Psoas muscle (tissue), 8 donors: ENCODE measurements at places on chromosomes 16 and 17. TPM values are rescaled to one million over a fixed set of nuclear protein-coding genes. Genes with fewer than 3 reads are reported as not detected.

Gene KRTAP3-2
- not detected for total RNA-seq

Gene PRDM7
- total RNA-seq: not detected

Gene USP32
- total RNA-seq: 38.6 TPM

Gene CDH13
- total RNA-seq: 29.5 TPM

- H3K27me3 ChIP-seq: no peaks in the 10 kb centered on the region
- no peak overlapping the region for H3K4me3 ChIP-seq
- H3K36me3 ChIP-seq: peaks cover 13% of the 10 kb centered on the region
- peak overlapping the region; percentile 21 for H3K27ac ChIP-seq
- no peaks in the 10 kb centered on the region for H3K4me1 ChIP-seq
Observed at GRCh38 chr17:15659663-15660062, 24.4 kb downstream of the TRIM16 start.

DNA sequence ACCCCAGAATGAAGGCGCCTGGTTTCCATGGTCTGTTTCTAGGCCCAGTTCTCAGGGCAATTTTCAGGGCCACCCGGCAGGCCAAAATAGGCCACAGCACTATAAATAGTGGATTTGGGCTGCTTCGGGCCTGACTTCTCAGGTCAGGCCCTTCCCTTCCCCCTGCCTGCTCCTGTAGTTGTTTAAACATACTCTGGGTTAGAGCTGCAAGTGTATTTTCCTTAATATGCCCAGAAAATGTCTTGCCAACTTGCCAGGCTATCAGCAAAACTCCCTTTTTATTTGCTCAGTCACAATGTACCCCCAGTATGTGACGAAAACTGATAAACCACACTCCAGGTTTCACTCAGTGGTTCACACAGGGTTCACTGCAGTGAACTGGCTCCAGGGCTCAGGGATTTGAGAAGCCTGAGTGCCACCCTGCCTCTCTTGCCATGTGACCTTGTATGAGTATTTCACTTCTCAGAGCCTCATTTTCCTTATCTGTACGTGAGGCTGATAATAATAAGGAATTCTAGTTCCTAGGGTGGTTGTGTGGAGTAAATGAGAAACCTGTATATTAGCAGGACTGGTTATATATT, 76.5 kb downstream of the GPRC5B start:
- no peaks in the 10 kb centered on the region for H3K27me3 ChIP-seq
- peak overlapping the region; percentile 91 for H3K27ac ChIP-seq
- H3K4me1 ChIP-seq: peaks cover 42% of the 10 kb centered on the region
- DNase-seq: no peak
- no peaks in the 10 kb centered on the region for H3K36me3 ChIP-seq

DNA sequence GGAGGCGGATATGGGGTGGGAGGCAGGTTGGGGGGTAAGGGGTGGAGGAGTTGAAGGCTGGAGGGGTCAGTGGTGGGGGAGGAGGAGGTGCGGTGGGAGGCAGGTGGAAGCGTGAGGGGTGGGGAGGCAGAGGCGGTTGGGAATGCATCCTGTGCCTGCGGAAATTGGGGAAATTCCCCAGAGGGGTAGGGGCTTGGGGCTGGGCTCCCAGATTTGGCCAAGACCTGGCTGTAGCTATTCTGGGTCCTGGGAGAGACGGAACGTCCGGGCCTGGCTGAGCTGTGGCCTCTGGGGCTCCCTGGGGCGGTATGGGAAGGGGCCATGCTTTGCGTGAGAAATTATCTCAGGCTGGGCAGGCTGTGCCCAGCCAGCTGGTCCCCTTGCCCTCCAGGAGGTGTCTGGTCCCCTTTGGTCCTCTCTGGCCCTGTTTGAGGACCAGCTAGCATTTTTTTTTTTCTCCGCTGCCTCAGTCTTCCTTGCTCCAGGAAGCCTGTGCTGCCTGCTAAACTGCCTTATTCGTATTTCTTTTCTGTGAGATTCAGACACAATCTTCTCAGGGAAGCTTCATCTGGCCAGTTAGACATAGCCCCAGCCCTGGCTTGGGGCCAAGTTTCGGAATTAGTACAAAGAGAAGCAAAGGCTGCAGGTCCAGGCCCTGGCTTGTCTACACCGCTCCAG, 7.3 kb upstream of the TRPV2 start:
- H3K4me1 ChIP-seq: no peaks in the 10 kb centered on the region
- peak overlapping the region; percentile 32 for H3K4me3 ChIP-seq
- H3K36me3 ChIP-seq: no peaks in the 10 kb centered on the region

GRCh38 chr16:84999857-85000480, 11.4 kb downstream of the ZDHHC7 start:
- DNase-seq: no peak
- peak overlapping the region; percentile 24 for H3K27ac ChIP-seq
- H3K4me3 ChIP-seq: no peak overlapping the region
- H3K27me3 ChIP-seq: no peaks in the 10 kb centered on the region

GRCh38 chr16:81846105-81846504, 67.0 kb downstream of the PLCG2 start:
- H3K36me3 ChIP-seq: no peaks in the 10 kb centered on the region
- no peaks in the 10 kb centered on the region for H3K4me1 ChIP-seq
- no peaks in the 10 kb centered on the region for H3K27me3 ChIP-seq
- H3K27ac ChIP-seq: no peak overlapping the region

DNA sequence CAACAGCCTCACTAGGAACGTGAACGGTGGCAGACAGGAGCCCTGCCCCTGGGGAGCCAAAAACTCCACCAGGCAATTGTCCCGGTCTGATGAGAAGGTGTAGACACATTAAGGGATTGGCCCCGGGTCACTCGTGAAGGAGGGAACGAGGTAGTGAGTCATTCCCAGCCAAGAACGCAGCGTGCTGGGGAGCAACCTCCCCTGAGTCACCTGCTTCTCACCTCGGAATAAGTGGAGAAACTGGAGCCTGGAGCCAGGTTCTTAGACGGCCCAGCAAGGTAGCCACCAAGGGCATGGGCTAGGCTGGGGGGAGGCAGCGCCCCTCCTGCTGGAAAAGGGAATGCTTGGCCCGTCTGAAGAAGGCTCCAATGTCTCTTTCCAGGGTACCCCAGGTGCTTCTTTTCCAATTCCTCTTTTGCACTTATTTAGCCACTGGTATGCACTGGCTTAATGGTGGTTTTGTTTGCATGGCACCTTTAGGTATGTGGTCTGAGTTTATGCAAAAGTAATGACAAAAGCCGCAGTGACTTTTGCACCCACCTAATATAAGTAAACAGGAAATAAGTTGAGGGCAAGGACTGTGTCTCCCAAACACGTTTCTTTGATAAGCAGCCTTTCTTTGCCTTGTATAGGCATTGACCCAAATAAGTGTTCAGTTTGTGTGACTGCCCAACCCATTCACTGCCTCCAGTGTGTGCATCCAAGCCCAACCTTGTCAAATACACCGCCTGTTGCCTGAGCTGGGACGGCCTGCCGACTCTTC, 1.8 kb upstream of the HELZ start:
- H3K4me1 ChIP-seq: peaks cover 22% of the 10 kb centered on the region
- peaks cover under 1% of the 10 kb centered on the region for H3K36me3 ChIP-seq
- no peak overlapping the region for H3K27ac ChIP-seq
- peak; percentile 25 for DNase-seq
- H3K27me3 ChIP-seq: no peaks in the 10 kb centered on the region
- H3K4me3 ChIP-seq: peak overlapping the region; percentile 90

DNA sequence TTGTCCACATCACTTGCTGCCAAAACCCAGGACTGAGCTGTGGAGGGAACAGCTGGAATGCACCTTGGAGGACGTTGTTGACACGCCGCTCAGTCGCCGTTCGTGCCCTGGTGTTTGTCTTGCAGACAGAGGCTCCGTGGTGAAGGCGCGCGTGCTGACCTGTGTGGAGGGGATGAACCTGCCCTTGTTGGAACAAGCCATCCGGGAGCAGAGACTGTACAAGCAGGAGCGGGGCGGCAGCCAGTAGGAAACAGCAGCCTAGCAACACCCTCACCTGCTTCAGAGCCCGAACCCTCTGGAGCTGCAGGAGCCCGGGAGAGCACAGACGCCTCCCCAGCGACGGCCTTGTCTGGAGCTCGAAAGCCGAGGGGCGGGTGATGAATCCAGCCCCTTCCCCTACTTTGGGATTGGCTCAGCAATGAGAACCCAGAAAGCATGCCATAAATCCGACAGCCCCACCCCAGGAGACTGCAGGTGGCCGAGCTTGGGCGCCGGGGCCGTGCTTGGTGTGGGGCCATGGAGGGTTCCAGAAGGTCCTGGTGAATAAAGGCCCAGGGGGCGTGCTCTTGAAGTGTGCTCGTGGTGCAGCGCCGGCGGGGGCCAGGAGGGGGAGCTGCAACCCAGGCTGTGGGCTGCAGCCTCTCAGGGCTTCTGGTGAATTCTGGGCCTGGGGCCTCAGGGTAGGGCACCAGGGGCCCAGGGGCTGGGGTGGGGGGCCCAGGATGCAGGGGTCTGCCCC, 470 bp upstream of the CDK3 start:
- no peaks in the 10 kb centered on the region for H3K4me1 ChIP-seq
- H3K27ac ChIP-seq: no peak overlapping the region
- H3K36me3 ChIP-seq: peaks cover 4% of the 10 kb centered on the region
- no peaks in the 10 kb centered on the region for H3K27me3 ChIP-seq
- DNase-seq: peak; percentile 58
- H3K4me3 ChIP-seq: no peak overlapping the region

GRCh38 chr16:73056448-73056847, 8.5 kb upstream of the ZFHX3 start:
- H3K4me1 ChIP-seq: peaks cover 44% of the 10 kb centered on the region
- no peaks in the 10 kb centered on the region for H3K27me3 ChIP-seq
- peak overlapping the region; percentile 88 for H3K4me3 ChIP-seq
- no peak for DNase-seq
- H3K36me3 ChIP-seq: no peaks in the 10 kb centered on the region

GRCh38 chr16:31145398-31145990, 4.4 kb downstream of the PRSS36 start:
- H3K36me3 ChIP-seq: no peaks in the 10 kb centered on the region
- H3K4me1 ChIP-seq: peaks cover 12% of the 10 kb centered on the region
- no peak for DNase-seq
- H3K27me3 ChIP-seq: peaks cover 5% of the 10 kb centered on the region
- no peak overlapping the region for H3K4me3 ChIP-seq

- DNase-seq: no peak
- H3K4me1 ChIP-seq: no peaks in the 10 kb centered on the region
- H3K36me3 ChIP-seq: no peaks in the 10 kb centered on the region
Observed at GRCh38 chr16:6864244-6864643, 468.4 kb upstream of the RBFOX1 start.

DNA sequence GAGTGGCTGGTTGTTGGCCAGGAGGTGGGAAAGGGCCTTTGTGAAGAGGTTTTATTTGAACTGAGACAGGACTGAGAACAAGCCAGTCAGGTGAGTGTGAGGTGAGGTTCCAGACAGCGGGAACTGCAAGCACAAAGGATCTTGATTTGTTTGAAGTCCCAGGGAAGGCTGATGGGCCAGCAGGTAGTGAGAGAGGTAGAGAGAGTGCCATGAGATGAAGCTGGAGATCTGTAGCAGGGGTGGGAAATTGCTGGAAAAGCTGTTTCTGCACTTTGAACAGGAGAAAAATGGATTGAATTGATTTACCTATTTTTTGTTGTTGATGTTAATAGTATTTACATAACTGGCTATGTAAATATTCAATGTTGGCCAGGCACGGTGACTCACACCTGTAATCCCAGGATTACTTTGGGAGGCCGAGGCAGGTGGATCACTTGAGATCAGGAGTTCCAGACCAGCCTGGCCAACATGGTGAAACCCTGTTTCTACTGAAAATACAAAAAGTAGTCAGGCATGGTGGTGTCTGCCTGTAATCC, 7.7 kb upstream of the DCTPP1 start:
- H3K4me3 ChIP-seq: no peak overlapping the region
- no peaks in the 10 kb centered on the region for H3K27me3 ChIP-seq
- H3K27ac ChIP-seq: no peak overlapping the region
- no peaks in the 10 kb centered on the region for H3K36me3 ChIP-seq
- DNase-seq: no peak
- no peaks in the 10 kb centered on the region for H3K4me1 ChIP-seq

GRCh38 chr16:88782454-88783390, 2.3 kb downstream of the PIEZO1 start:
- no peaks in the 10 kb centered on the region for H3K27me3 ChIP-seq
- H3K4me1 ChIP-seq: peaks cover 15% of the 10 kb centered on the region

- H3K27ac ChIP-seq: no peak overlapping the region
- H3K27me3 ChIP-seq: no peaks in the 10 kb centered on the region
- H3K4me1 ChIP-seq: peaks cover 3% of the 10 kb centered on the region
- H3K36me3 ChIP-seq: no peaks in the 10 kb centered on the region
- DNase-seq: no peak
- H3K4me3 ChIP-seq: no peak overlapping the region
Observed at GRCh38 chr16:53864819-53865493, 161.0 kb downstream of the FTO start.

- no peak overlapping the region for H3K27ac ChIP-seq
- DNase-seq: no peak
- H3K4me1 ChIP-seq: no peaks in the 10 kb centered on the region
Observed at GRCh38 chr17:8557176-8557806, 73.2 kb downstream of the MYH10 start.

- no peak overlapping the region for H3K4me3 ChIP-seq
- no peak overlapping the region for H3K27ac ChIP-seq
- DNase-seq: no peak
- no peaks in the 10 kb centered on the region for H3K36me3 ChIP-seq
Observed at GRCh38 chr16:86891631-86892030, 313.3 kb downstream of the FOXL1 start.
